ENCODE measurements at places on chromosomes 11 and 22.

DNA sequence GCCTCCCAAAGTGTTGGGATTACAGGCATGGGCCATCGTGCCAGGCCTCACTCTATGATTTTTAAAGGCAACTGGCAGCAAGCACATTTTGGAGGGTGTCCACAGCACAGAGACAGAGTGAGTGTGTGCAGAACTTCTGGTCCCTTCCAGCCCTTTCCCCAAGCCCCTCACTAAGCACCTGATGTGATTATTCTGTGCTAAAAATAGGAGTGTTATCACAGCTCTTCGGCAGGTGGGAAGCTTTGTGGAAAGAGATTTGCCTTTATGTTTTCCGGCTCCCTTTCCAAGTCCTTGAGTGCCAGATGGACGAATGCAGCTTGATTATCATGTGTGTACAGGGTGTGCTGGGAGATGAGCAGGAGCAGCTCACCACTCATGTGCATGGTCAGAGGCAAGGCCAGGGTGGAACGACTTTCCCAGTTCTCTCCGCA is 310.8 kb downstream of the DDX10 start:
- peak; percentile 84 for DNase-seq

DNA sequence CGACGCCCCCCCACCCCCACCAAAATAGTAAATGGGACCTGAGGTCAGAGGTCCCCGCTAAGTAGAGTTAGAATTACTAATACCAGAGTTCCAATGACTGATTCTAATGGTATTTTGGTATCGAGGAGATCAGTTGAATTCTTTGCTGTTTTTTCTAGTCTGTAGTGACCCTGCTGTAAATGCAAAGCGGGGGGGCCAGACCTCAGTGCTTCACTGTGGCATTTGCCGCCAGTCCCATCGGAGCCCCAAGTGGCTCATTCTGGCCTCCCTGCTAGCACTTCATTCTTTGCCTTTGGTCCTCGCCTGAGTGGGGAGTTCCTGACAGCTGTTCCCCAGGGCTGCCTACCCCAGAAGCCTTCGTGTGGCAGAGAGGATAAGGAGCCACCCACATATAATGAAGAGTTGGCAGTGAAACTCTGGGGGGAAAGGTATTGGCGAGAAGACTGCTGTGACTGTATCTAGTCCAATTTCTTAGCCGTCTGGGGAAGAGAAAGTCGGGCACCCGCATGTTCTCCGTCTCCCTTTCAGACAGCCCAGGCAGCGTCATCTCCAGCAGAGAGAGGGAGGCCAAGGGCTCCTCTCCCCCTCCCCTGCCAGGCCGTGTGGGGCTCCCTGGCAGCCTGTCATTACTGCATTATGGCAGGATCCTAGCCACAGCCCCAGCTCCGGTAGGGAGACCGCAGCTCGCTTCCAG is 19.4 kb upstream of the CABP7 start:
- no peak for DNase-seq

GRCh38 chr22:24925586-24926427 is 20.7 kb downstream of the LHFPL7 start:
- no peak for DNase-seq

- DNase-seq, result no peak
These were observed at the start of gene UPB1 for GRCh38 chr22:24494528-24495364. TSS of gene UPB1 (plus strand) at chr22:24495332. CDS start at chr22:24495404, 72 bp downstream.

DNA sequence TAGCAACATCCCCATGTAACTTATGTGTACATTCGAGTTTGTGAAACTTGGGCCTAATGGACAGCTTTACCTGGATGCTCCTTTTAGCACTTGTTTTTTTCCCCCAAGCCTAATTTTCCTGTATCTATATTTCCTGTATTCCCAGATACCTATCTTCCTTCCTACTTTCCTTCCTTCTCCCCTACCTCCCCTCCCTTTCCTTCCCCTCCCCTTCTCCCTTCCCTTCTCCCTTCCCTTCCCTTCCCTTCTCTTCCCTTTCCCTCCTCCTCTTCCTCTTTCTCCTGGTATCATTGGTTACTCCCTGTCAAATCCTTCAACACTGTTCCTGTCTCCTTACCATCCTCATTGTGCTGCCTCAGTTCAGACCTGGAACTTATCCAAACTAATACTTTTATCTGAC is 111.8 kb downstream of the HIPK3 start:
- no peak for DNase-seq

DNA sequence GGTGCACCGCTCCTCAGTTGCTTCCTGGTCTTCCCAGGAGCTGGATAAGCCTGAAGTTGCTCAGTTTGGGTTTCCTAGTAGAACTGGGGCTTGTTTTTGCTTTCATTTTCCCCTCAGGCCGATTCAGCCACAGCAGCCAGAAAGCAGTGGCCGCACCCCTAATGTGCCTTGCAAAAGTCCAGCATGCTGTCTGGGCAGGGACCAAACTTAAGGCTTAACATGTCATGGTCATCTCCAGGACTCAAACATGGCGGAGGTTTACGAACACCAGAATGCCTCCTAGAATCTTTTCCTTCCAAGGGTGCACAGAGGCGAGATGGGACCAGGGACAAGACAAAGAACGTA is 2.5 kb downstream of the GNG3 start:
- no peak for DNase-seq

DNA sequence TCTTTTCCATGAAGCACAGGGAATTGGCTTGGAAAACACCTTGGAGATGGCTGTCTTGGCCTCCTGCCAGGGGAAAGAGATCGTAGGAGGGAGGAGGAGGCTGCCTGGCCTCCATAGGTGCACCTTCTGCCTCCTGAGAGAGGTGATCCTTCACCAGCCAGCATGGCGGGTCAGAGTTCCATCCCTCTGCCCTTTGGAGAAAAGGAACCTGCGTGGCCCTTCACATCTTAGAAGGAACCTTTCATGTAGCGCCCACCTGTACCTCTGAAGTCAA is 58.2 kb upstream of the DRD2 start:
- no peak for DNase-seq

DNA sequence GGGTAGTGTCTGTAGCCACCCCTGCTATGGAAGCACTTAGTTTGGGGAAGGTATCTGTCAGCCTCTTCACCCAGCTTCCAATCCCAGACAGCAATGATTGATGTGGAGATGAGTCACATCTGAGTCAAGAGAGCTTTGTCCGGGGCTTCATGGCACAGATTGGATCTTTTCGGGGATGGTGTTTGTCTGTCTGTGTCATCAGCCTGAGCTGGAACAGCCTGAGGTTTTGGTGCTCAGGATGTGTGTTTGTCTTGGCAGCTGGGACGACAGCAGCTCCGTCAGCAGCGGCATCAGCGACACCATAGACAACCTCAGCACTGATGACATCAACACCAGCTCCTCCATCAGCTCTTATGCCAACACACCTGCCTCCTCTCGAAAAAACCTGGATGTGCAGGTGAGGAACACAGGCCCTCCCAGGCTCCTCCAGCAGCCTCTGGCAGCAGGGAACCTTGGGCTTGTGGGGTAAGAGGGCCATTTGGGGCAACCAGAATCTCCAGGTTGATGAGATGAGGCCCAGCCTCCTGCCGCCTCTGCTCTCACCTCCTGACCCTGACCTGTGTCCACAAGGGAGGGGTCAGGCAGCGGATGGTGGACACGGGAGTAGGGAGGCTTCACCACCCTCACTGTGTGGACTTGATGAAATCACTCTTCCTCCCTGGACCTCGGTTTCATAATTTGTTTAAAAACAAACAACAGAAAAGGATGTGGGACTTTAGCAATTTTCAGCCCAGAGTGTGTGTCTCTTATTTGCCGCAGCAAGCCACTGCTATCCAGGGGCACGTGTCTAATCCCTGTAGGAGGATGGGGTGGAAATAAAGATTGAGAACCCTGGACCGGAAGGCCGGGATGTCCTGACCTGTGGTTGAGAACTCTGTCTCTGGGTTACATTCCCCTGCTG is 124.3 kb downstream of the DBX1 start:
- DNase-seq, result peak; percentile 79

DNA sequence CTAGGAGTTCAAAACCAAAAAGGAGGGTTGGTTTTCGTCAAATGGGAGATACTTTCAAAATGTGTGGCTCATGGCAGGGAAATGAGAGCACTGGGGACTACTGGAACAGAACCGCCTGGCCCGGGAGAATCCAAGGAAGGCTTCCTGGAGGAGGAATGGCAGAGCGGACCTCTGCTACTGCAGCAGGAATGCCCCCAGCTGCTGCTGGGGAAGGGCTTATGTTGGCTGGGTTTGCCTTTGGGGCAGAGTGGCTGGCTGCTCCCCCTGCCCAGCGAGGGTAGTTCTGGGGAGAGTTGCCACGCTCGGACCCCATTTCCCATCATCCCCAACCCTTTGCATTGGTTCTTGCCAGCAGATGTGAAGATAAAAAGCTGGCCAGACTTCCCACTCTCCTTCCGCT is 10.6 kb upstream of the APOBEC3A start:
- no peak for DNase-seq

GRCh38 chr11:3877364-3878257 is 22.1 kb downstream of the STIM1 start:
- DNase-seq, result no peak

DNA sequence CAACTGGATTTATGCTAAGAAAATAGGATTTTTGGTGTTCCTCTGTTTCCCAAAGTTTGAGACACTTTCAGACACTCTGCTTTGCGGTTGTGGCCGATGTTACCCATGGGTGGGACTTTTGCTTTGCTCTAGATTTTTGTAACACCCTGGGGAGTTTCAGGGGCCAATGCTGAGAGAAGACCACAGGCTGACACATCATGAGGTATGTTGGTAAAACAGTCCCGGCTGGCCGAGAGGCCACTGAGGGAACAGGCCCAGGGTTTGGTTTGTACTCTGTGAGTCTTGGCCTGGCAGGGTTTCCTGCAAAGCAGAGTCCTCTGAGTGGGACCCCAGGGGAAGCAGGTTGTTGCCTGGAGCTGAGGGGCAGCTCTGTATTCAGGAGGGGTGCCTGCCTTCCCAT is 78.5 kb upstream of the PITPNB start:
- DNase-seq, result no peak

GRCh38 chr11:118155776-118156530 is 3.3 kb upstream of the SCN4B start:
- DNase-seq, result no peak

DNA sequence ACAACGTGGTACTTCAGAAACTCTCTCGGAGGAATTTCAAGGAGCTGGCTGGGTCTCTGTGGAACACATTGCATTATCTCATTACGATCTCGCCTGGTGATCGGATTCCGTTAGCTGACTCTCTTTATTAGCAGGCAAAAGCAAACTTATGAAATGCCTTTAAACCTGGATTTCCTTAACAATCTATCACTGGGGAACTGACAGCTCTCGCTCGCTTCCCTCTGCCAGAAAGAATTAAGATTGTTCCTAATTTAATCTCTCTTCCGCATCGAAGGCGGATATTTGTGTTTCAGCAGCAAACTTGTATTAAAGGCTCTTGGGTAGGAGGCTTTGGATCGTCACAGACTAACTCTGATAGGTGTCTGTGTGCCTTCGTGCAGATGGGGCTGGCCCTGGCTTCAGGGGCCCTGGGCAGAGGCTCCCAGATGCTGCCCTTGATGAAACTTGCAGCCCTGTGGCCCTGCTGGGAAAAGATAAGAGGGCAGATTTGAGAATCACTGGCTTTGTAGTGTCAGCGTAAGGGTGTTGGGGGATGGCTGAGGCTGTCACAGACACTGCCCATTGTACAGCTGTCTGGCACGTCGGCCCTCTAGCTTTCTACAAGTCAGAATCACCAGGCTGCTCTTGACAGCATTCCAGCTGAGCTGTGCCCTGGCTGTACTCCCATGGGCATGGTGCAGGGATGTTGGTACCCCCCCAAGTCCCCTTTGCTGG is 162.2 kb upstream of the NECTIN1 start:
- DNase-seq, result no peak

GRCh38 chr11:86144846-86145245 is 76.0 kb upstream of the PICALM start:
- no peak for DNase-seq

DNA sequence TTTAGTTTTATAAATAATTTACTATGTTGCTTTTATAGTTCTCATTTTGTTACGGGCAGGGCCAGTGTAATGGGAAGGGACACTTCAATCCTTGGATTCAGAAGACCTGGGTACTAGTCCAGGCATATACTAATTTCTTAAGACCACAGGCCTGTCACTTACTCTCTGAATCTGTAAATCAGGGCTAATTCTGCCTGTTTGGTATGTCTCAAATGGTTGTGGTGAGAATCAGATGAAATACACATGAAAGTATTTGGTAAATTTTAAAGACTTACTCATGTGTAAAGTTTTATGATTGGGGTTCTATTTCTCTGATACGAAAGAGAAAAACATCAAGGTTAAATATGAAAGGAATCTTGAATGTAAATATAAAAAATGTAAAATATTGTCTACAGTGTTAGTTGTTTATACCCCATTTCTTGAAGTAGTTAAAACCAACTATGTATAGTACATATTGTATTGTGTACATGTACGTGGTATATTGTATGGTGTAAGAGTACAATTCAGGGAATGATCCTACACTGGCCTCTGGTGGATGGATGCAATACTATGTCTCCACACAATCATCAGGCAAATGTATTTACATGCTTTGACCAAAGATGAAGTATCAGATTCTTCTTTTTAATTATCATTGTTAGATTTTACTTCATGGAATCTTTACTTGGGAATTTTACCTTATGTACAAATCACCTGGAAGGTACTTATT is 24.5 kb upstream of the RAG2 start:
- no peak for DNase-seq

GRCh38 chr11:66970807-66971442 is 4.2 kb upstream of the C11orf86 start:
- DNase-seq, result no peak

DNA sequence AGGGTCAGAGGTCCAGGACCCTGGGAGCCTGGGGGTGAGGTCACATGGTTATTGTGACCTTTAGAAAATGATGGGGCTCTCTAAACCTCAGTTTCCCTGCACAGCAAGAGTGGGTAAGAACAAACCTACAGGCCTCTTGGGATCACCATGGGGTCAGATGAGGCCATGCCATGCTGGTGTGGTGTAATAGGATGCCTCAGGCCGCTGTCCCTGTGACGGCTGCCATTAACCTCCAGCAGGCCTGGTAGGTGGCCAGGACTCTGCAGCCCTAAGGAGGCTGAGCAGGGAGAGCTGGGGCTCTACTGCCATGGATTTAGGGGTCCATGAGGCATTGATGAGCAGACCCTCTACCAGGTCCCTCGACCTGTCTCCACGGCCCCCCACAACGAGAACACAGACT is 265.5 kb downstream of the CTTN start:
- no peak for DNase-seq

DNA sequence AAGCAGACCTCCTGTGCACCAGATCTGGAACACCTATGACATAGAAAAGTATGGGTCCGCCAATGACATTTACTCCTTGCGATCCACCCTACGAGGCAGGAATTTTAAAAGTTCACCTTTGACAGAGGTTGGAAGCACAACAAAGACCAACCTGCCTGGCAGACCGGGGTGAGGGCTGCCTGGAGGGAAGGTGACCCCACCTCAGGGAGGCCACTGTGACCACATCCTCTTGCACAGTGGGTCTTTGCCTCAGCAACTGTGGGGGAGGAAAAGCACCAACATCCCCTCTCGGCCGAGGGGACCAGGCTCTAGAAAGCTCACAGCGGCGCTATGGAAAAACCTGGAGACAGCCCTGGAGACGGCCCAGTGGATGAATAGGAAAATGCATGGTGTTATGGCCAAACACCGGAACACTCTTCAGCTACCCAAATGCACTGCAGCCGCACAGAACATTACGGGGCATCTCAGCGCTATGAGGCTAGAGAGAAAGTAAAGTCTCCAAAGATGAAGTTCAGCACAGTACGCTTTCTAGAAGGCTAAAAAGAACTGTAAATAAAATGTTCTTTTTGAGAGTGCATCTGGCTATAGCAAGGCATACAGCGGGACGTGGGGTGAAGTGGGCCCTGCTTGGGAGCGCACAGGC is 1.8 kb upstream of the SHISAL1 start:
- no peak for DNase-seq

- DNase-seq, result no peak
These were observed 803.5 kb downstream of the BRD1 start for GRCh38 chr22:49023879-49024774.

GRCh38 chr22:39469681-39470450 is 13.1 kb downstream of the MGAT3 start:
- DNase-seq, result no peak
